ENCODE measurements at places on chromosomes 2 and 18.

DNA sequence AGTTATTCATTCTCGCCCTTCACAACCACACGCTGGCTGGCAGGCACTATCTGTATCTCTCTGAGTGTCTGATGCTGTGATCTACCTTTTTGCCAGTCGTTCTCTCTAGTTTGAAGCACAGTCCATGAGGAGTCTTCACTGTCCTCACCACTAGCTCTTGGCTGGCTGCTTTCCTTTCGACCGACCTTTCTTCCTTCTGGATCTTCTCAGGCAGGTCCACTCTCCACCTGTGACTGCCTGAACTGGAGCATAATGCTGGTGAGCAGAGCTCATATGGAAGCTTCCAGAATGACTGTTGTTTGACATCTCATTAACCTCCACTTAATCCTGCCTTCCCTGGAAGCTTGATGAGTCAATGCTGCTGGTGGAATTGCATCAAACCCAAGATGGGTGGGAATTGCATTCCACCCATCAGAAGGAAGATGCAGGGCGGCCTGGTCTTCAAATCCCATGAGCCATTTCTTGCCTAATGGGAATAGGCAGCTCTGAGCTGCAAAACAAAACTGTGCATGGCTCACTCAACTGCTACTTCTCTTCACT lies 283.5 kb upstream of the HDAC4 start:
- DNase-seq, result peak; percentile 21

GRCh38 chr2:7119132-7119835 lies 202.1 kb downstream of the RNF144A start:
- peak; percentile 40 for DNase-seq

DNA sequence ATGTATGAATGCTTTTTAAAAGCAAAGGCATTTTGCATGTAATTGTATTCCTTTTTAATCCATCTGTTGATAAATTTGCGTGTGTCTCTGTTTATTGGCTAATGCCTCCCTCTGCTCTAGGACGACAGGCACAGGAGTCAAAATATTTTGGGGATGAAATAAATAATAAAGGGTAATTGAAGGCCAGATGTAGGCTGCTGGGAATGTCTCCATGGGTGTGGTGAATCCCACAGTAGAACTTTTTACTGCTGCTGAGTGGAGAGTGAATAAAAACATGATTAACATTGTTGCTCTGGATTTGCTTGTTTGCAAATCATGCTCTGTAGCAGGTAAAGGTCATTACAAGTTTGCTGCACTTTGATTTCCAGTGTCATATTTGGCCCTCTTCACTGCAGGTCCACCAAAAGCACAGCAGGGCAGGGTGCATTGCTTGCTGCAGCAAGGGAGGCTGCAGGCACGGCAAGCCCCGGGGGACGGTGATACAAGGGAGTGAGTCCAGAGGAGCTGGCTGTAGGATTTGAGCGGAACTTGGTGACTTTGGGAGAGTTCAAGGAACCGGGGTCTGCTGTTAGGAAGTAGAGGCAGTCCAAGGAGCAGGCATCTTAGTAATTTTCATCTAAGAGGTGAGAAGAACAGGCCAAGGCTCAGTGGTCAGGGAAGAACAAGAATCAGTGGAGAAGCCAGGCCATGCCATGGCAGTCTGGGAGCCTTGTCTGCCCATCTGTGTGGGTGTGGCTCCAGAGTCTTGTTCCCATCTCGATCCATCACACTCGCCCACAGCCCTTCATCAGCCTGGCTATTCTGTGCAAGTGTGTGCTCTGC lies 201.5 kb upstream of the RAB6C start:
- no peak for DNase-seq

DNA sequence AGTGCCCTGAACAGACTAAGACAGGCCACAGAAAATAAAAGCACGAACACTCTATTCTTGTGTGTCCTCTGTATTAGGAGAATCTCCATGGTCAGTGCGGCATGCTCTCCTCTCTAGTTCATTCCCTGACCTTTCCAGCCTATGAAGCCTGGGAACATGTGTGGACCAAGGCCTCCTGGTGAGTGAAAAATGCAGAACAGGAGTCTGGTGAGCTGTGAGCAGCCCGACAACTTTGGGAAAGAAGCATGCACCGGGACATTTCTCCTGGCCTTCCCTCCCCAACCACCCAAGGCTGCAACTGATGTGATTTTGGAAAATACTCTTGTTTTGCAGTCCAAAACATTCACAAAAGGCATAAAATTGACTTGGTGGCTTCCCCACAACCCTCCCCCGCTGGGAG lies 878.3 kb upstream of the ID2 start:
- no peak for DNase-seq

DNA sequence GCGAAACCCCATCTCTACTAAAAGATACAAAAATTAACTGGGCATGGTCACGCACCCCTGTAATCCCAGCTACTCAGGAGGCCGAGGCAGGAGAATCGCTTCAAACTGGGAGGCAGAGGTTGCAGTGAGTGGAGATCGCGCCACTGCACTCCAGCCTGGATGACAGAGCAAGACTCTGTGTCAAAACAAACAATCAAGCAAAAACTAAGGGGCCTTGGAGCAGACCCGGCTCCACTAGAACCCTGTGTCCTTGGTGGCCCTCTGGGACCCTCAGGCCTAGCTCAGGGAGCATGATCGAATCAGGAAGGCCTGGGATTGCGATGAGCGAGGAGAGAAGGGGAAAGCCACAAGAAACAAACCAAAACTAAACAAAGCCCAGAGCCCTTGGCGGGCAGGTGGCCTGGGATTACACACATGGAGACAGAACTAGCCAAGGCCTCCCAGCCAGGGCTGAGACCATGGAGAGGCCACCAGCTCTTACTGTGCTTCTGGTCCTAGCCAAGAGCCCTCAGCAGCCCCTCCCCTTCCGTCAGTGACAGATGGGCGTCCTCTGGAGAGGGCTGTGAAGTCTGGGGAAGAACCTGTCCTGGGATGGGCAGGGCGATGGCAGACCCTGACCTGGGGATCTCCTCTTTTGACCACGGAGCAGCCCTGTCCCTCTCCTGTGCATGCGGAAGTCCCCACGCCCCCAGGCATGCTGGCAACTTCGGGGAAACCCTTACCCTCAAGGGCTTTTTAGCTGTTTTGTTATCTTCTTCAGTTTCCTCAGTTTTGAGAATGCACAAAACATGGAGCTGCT lies 27.4 kb upstream of the CATIP start:
- DNase-seq, result no peak

DNA sequence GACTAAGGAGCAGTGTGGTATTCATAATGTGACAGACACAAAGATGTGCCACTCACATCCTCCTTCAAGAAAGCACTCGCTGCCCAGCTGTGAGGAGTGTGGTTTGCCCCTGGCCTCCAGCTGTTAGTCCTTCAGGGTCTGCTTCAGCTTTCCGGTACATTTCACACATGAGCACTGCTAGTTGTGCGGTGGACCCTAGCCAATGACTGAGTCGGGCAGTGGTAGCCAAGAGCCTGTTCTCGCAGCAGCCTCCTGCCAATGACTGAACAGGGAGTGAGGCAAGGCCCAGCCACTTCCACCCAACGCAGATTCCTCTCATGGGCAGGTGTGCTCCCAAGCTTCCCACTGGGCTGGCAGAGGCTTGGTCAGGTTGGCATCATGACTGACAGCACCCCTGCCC lies 254.3 kb downstream of the RBM43 start:
- DNase-seq, result no peak

DNA sequence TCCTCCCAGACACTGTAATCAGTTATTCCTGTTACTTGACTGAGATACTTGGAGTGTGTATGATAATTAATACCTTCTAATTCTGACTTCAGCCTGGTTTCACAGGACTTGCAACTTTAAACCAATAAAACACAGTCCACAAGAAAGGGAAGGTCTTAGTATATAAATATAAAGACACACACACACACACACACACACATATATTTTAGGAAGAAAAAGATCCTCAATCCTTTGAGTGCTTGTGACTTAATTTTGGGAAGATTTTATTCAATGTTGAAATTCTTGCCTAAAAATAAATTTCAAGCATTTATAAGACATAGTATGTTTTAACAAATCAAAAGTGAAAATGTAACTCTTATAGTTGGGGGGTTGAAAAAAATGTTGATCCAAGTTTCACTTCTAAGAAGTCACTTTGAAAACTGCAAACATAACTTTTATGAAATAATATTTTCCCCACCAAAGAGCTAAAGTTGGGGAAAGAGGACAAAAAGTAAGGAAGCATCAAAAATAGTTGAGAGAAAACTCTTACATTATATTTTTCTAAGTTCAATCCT lies 824 bp upstream of the VPS54 start:
- no peak for DNase-seq

DNA sequence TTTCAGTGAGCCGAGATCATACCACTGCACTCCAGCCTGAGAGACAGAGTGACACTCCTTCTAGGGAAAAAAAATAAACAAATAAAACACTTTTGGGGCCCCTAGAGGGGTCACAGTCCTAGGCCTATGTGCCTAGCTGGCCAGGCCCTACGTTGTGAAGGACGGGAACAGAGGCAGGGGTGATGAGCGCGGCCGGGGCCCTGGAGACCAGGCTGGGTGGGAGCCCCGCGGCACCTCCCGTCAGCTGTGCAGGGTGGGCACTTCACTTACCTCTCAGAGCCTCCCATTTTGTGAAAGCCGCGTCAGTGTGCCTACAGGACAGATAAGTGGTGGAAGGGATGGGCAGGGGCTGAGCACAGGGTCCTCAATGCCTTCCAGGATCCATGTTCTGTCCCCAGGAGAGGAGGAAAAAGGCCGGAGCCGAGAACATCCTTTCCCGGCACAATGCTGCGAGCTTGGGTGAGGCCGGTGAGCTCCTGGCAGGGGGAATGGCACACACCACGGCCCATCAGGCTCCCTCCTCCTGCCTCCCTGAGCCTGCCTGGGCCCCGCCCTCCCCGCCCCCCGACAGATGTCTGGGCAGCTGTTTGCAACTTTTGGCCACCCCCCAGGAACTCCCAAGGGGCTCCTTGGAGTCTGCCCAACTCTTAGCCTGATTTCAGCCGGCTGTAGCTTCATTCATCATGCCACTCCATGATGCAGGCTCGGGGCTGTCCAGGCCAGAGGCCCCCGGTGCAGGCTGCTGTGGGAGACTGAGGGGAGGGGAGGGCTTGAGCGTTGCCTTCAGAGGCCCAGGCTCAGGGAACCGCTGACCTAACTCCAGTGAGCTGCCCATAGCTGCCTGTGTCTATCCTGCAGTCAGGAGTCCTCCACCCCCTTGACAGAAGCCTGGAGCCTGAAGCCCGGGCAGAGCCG lies 196.5 kb downstream of the TFCP2L1 start:
- DNase-seq, result no peak

DNA sequence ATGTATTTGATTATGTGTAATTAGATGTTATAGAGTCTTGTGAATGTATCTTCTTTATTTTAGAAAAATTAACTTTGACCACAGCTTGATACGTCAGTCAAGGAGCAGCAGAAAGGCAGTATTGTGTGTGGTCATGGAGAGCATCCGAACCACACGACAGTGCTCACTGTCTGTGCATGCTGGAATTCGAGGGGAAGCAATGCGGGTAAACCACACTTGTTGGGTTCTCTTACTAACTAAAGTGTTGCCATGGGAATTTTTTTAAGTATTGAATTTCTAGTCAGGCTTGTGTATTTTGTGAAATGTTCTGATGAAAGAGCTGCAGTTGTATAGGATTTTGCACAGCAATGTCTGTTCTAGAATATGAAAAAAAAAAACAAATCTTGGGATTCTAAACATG lies 4.8 kb downstream of the PJVK start:
- DNase-seq, result no peak

GRCh38 chr2:11056614-11057013 lies 98.7 kb upstream of the SLC66A3 start:
- DNase-seq, result peak; percentile 70

GRCh38 chr18:24499814-24500213 lies 39.4 kb downstream of the HRH4 start:
- no peak for DNase-seq

DNA sequence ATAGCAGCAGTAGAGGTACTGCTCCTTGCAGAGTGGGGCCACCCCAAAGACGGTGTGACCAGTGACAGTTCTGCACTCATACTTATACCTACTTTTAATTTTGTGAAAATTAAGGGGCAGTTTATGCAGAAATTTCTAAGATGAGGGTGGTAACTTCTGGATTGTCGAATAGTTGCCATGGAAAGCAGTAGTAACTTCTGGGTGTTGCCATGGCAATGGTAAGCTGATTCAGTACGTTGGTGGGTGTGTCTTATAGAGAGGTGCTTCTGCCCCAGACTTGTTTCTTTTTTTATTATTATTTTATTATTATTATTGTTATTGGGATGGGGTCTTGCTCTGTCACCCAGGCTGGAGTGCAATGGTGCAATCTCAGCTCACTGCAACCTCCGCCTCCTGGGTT lies 82.8 kb upstream of the L3MBTL4 start:
- DNase-seq, result no peak
